Kasumi-1 (cell line): ENCODE measurements at places on chromosomes 6 and 20.

DNA sequence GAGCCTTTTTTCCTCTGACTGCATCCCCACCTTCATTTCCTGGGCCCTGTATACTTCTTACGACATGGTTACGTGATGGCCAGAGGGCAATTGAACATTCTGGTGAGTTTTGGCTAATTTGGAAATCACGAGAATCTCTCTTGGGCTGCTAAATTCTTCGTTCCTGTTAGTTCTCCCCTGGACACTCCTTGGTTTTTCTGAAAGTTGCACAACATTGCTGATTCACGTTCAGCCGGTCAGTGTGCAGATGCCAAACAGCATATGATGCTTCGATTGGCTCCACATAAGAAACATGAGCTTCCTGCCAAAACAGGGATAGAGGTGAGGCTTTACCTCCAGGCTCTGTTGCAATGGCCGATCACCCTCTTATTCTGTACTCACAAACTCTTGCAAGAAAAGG lies 119.4 kb upstream of the LY86 start:
- DNase-seq, result no peak

DNA sequence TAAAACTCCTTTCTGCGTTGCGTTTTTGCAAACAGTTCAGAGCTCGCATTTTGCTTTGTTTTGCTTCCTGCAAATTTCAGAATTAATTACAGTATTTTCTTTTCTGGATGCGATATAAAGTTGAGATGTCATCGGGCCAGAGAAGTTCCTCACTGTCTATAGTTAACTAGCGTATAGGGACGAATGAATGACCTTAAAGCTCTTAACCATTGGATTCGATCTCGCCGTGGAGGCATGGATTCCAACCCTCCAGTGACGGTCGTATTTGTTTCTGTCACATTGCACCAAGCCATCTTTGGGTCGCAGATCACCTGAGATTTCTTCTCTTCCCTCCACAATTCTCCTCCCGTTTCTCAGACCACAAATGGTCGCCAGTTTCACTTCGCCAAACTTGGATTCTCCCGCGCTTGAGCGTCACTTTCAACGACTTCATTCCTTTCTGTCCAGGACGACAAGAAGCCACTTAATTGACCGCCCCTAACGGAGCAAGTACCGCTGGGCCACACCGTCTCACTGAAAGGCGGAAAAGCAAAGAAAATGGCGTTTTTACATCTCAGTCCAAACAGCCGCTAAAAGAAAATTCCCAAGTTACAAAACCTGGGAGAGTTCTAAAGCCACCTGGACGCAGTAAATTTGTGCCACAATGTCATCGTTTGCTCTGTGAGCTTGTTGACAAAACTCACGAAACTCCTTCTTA lies 85.3 kb upstream of the ZNF184 start:
- DNase-seq, result no peak

DNA sequence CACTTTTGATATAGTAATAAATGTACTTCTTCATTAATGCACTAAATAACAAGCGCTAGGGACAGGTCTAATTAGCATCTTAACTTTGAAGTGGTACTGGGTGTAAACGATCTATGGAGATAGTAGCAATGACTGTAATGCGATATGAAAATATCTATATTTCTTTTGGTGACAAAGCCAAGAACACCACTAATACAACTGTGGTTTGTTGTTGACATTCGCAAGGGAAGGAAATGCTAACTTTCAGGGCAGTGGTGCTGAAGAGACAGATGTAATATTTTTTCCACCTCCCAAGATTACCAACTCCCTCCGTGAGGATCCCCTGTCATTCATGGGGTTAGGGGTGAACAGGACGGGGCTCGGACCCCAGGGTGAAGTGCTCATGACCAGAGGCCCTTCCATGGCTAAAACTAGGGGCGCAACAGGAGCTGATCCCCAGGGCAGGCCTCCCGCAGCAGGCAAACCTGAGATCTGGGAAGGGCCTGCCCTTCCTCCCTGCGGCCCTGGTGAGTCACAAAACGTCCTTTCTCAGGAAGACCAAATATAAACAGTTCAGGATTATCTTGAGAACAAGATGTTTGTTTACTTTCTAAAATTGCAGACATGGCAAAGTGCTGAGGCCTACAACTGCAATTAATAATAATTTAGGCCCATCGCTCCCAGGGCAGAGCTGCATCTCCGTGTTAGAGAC lies 65.0 kb upstream of the TOX2 start:
- DNase-seq, result no peak

GRCh38 chr6:118825661-118826060 lies 68.3 kb upstream of the ASF1A start:
- DNase-seq, result no peak

GRCh38 chr6:53877151-53877550 lies 82.3 kb downstream of the LRRC1 start:
- no peak for DNase-seq

DNA sequence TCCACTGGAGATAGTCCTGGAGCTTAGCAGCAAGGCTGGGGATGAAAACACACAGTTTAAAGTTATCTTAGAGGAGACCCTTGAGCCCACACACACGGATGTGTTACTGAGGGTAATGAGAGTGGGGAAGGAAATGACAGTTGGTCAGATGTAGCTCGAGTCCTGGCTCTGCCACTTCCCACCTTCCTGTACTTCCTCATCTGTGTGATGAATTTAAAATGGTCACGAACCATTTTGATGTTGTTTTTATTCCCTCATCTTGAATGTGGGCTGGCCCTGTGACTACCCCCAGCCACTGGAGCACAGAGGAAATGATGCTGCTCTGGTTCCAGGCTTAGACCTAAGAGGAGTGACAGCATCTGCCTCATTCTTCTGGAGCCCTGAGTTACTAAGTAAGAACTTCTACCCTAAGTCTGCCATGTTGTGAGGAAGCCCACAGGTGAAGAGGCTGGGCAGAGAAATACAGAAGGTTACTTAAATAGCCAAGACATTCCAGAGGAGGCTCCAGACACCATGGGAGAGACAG lies 141.2 kb downstream of the NRN1 start:
- peak; percentile 88 for DNase-seq

DNA sequence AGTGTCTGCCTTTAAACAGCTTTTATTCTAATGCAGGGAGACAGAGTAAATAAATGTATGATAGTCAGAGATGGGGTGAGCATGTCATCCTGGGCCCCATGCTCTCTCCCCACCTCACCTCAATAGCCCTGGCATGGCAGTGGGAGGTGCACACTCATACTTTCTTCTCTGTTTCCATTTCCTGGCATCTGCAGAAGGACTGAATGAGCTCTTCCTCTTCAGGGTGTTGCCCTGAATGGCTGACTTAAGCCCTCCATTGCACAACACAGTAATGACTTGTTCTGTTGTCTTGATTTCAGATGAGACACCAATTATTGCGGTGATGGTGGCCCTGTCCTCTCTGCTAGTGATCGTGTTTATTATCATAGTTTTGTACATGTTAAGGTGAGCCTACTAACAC lies 57.0 kb upstream of the GNRH2 start:
- DNase-seq, result peak; percentile 65

GRCh38 chr6:159833556-159833955 lies 33.5 kb downstream of the PNLDC1 start:
- DNase-seq, result peak; percentile 28

DNA sequence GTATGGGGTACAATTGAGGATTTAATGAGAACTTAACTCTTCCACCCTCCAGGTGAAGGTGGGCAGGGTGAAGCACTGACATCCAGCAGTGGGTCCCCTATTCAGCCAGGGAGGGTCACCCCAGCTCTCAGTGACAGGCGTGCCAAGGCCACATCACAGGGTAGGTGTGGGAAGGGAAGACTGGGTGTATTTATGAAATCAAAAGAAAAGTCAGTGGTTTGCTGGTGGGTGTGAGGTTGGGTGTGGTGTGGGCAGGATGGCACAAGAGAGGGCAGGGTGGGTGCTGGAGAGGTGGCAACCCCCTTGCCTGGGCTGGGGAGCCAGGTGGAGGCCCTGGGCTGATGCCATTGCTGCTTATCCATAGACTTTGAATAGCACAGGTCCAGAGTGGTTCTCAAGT lies 16.6 kb downstream of the SYNDIG1 start:
- no peak for DNase-seq

DNA sequence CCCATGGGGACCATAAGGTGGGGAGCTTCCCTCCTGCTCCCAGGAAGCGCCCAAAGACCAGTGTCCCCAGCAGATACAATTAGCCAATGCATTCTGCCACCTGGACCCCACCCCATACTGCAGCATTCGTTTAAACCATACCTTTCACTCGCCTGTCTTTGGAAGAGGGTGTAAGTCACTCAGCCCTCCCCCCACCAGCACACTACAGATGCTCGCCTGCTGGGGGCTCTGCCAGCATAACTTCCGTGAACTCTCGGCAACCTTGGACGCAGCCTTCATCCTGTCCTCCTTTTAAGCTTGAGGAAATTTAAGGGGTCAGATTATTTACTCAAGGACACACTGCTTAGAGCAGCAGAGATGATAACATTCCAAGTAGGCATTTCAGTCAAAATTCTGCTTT lies 94.4 kb upstream of the NAA20 start:
- DNase-seq, result no peak

- no peak for DNase-seq
Measured at GRCh38 chr6:47187113-47187512, 122.6 kb downstream of the TNFRSF21 start.

DNA sequence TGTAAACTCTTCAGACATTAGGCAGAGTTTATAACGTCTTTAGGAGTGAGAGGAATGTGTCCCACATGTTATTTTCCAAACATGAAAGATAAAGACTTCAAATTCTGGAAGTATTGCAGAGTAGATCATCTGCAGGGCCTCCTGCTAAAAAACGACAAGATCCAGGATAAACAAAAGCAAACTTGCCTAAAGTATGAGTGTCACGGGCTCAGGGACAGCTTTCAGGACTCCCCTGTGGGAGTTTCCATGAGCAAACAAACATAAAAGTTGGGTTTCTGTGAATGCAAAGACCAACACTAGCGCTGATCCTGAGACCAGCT lies 76.9 kb downstream of the TXNDC5 start:
- no peak for DNase-seq

GRCh38 chr6:154572556-154572955 lies 62.1 kb upstream of the CNKSR3 start:
- peak; percentile 28 for DNase-seq

DNA sequence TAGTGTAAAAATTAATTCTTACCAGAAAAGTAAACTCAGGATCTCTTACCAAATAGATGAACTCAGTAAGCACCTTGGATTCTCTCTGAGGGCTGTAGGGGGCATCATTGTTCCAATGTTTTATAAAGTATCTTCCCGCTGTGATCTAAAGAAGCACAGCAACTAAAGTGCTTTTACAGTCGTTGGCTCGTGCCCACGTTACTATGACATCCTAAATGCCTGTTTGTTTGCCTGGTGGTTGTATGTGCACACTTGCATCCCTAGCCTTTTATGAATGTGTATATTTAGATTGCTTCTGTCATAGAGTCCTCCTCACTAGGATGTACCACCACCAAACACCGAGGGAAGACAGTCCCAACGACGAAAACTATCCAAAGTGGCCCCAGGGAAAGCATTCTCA lies 34.5 kb downstream of the SLX4IP start:
- DNase-seq, result peak; percentile 83

- DNase-seq, result no peak
Measured at GRCh38 chr6:34070315-34071135, 75.4 kb downstream of the GRM4 start.

- no peak for DNase-seq
Measured at GRCh38 chr6:131005439-131006016, 57.5 kb downstream of the EPB41L2 start.

DNA sequence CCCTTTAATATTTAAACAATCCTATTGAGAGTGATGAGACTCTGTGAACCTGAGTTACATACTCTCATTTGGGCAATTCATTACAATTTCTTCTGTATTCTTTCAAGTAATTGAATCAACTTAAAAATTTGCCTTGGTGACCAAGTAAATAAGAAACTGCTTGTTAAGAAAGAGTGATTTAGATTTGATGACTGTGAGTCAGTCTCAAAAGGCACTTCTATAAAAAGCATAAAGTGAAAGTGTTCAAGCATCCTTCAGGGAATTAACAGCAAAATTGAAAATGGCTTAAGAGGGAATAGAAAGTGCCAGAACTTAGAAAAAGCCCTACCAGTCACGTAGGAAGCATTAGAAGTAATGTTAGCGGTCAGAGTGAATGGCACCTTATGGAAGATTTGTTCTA lies 654.7 kb downstream of the EPM2A start:
- no peak for DNase-seq

DNA sequence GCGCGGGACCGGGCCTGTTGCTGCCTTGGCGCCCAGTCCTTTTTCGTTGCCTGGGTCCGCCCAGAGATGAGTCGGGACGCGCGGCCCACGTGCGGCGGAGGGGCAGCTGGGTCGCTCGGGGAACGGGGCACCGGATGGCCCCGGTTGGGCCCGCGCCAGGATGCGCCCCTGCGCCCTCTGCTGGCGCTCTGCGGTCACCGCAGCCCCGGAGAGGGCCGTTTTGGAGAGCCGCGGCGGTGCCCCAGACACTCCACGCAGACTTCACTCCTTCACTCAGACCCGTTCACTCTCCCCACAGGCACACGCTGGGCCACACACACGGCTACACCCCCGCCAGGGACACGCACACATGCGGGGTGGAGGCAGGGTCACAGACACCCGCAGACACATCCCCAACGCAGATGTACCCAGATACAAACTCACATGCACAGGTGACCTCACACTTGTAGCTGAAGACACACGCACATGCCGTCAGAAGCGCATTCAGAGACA lies 38.8 kb downstream of the SRC start:
- DNase-seq, result peak; percentile 39

GRCh38 chr6:88775866-88776571 lies 187.4 kb downstream of the RNGTT start:
- no peak for DNase-seq

- DNase-seq, result no peak
Measured at GRCh38 chr20:61316346-61316745, 64.3 kb downstream of the CDH4 start.

- no peak for DNase-seq
Measured at GRCh38 chr6:116127771-116128493, 2.0 kb upstream of the COL10A1 start.

DNA sequence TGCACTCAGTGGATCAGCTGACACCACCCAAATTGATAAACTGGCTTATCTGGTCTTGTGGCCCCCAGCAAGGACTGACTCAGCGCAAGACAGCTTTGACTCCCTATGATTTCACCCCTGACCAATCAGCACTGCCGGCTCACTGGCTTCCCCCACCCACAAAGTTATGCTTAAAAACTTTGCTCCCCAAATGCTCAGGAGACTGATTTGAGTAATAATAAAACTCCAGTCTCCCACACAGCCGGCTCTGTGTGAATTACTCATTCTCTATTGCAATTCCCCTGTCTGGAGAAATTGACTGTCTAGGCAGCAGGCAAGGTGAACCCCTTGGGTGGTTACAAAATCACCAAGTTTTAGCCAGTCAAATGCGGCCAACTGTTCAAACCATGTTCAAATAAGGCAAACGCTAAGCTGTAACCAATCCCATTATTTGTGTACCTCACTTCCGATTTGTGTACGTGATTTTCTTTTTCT lies 32.5 kb downstream of the SLC22A2 start:
- DNase-seq, result no peak

DNA sequence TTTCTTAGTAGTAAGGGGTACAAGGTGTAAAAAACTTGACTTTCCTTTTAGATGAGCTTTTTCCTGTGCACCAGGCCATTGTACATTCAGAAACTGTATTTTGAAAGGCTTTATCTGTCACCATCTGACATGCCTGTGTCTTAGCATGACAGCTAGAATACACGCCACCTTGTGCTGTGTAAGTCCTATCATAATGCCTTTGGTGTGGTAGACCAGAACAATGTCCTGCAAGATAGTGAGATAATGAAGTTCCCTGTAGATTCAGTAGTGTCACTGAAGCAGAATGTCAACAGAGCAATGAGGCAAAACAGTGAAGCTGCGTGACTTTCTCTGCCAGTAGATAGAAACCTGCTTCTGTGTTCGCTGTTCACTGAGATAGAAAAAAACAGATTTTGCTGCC lies 105.8 kb downstream of the JAG1 start:
- no peak for DNase-seq
